HFFc6 (cell line): ENCODE measurements at places on chromosomes 5 and 9. TPM values are rescaled to one million over a fixed set of nuclear protein-coding genes. Genes with fewer than 3 reads are reported as not detected.

DNA sequence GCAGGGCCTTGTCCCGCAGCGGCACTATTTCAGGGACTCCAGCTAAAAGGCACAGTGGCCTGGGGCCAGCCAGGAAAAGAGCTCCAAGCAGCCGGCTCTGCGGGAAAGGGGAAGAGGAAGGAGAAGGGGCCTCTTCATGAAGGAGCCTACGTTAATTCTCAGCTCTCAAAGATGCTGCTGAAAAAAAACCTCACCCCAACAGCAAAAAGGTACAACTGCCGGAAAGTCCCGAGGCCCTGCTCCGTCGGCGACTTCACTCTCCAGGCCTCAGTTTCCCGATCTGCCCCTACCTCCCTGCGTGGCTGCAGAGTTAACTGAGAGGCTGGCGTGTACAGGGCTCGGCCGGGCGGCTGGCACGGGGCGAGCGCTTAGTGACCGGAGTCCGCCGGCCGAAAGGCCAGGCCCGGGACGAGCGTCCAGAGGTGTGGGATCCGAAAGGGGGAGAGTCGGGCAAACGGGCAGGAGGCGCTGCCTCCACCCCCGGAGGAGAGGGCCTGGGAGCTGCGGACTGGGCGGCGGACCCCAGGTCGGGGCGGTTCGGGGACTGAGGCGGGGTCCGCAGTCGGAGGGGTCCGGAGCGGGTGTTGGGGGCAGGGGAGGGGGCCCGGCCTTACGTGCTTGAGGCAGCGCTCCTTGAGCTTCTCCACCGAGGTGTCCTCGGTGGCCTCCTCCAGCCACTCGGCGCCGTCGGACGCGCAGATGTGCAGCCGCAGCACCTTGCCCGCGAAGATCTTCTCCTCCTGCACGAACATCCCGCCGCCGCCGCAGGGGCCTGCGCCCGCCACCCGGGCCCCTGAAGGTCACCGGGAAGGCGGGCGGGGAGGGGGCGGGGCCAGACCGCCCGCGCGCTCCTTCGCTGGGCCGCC lies 529 bp downstream of the UBAC1 start:
- H3K36me3 ChIP-seq: no peaks in the 10 kb centered on the region
- H3K27me3 ChIP-seq: peaks cover 14% of the 10 kb centered on the region
- H3K4me3 ChIP-seq: peak overlapping the region; percentile 90

DNA sequence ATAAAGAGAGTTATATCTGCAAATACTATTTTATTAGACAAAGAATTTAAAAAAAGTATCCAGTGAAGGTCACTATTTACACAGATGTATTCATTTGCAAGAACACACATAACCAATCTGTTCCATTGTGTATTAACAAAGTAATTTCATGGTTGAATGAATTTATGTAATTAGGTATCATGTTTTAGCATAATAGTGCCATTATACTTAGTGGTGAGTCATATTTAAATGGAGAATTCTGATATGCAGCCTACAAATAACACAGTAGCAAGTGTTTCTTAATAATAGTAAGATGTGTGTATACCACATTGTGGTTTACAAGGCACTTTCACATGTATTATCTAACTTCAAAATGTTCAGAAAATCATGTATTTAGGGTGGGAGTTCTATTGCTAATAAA lies 1028.5 kb upstream of the ACO1 start:
- no peaks in the 10 kb centered on the region for H3K27me3 ChIP-seq
- H3K4me1 ChIP-seq: no peaks in the 10 kb centered on the region
- no peak overlapping the region for H3K27ac ChIP-seq
- no peaks in the 10 kb centered on the region for H3K36me3 ChIP-seq

GRCh38 chr9:13719981-13720676 lies 440.6 kb upstream of the MPDZ start:
- no peaks in the 10 kb centered on the region for H3K27me3 ChIP-seq
- no peaks in the 10 kb centered on the region for H3K36me3 ChIP-seq
- DNase-seq: peak; percentile 61
- peak overlapping the region; percentile 44 for H3K4me3 ChIP-seq
- H3K27ac ChIP-seq: peak overlapping the region; percentile 62
- peaks cover 67% of the 10 kb centered on the region for H3K4me1 ChIP-seq

DNA sequence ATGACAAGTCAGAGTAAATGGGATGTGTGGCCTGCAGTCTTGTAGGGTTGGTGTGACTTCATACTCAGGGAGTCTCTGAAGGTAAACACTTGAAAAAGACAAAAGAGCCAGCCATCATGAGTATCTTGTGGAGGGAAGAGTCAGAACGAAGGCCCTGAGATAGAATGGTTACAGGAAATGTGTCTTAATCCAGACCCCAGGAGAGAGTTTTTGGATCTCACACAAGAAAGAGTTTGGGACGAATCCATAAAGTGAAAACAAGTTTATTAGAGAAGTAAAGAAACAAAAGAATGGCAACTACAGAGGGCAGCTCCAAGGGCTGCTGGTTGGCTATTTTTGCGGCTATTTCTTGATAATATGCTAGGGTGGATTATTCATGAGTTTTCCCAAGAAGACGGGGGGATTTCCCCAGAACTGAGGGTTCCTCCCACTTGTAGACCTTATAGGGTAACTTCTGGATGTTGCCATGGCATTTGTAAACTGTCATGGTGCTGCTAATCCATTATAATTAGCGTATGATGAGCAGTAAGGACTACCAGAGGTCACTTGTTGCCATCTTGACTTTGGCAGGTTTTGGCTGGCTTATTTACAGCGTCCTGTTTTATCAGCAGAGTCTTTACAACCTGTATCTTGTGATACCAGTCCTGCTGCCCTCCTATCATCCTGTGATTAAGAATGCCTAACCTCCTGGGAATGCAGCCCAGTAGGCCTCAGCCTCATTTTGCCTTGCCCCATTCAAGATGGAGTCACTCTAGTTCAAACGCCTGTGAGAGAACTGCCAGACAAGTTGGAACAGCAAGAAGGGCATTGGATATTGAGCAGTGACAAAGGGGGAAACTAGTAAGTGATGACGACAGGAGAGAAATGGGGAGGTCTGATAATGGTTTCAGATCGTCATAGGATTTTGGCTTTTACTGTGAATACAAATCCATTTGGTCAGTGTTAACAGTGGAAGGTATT lies 34.0 kb downstream of the MTRR start:
- DNase-seq: no peak
- H3K36me3 ChIP-seq: peaks cover 59% of the 10 kb centered on the region
- H3K4me1 ChIP-seq: peaks cover 32% of the 10 kb centered on the region
- H3K27ac ChIP-seq: peak overlapping the region; percentile 50

PCDHB15 gene
- 0.32 to 1.2 TPM (median 0.48 TPM) in 3 replicates for total RNA-seq
